ENCODE measurements at places on chromosomes 6 and 20.

GRCh38 chr20:19025430-19026120 is 186.9 kb upstream of the SLC24A3 start:
- no peak for ATAC-seq

GRCh38 chr6:109892451-109893435 is 85.4 kb upstream of the GPR6 start:
- ATAC-seq = no peak

GRCh38 chr6:44349904-44350649 is 7.6 kb downstream of the SPATS1 start:
- no peak for ATAC-seq

GRCh38 chr6:15246217-15246665 is 372 bp downstream of the JARID2 start:
- no peak for ATAC-seq

GRCh38 chr6:31702405-31702818 is 712 bp downstream of the ABHD16A start:
- peak; percentile 4 for ATAC-seq

DNA sequence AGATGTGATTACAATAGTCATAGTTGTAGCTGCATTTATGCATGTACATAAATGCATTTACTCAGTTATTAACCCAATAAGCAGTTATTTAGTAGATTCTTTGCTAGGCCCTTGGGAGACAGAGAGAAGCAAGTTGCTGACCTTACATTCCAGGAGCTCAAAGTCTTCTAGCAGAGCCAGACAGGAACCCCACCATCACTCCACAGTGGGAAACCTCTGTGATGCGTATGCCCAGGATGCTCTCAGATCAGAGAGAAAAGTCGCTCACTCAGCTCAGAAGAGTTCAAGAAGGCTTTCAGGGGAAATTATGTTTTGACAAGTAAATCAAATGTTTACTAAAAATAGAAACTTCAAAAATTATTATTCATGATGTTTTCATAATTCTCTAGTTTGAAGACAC is 146.3 kb upstream of the EXOC2 start:
- ATAC-seq = no peak

DNA sequence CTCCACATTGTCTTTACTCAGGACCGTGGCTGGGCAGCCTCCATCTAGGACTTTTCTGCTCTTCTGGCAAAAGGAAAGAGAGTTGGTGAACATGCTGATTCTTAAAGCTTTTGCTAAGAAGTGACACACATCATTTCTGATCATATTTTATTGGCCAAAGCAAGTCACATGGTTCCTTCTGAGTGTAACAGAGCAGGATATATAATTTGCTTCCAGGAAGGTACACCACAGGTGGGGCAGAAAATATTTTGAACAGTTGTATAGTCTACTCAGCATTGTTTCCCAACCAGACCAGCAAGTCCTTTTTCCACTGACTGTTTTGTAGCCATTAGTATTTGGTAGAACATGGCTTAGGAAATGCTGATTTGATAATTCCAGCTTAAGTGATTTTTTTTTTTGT is 73.5 kb downstream of the AKAP7 start:
- ATAC-seq = no peak

- no peak for ATAC-seq
Observed at GRCh38 chr6:100461917-100462705, 2.6 kb downstream of the SIM1 start.

DNA sequence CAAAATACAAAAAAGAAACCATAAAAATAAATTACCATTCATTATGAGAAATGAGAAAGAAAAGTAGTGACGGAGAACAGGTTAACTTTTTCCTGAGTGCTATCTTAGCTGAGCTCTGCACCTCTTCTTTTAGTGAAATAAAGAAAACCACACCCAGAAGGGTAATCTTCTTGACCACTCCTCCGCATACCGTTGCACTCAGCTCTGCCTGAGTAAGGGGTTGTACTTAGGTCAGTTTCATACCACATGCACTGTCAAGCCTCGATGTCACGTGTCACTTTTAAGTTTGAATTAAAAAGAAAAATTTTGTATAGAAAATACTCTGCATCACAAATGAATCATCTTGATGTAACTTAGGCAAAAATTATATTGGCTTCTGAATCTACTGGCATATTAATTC is 2.8 kb downstream of the EZR start:
- no peak for ATAC-seq

- ATAC-seq = no peak
Observed at GRCh38 chr6:151850479-151851003, 43.1 kb downstream of the ESR1 start.

DNA sequence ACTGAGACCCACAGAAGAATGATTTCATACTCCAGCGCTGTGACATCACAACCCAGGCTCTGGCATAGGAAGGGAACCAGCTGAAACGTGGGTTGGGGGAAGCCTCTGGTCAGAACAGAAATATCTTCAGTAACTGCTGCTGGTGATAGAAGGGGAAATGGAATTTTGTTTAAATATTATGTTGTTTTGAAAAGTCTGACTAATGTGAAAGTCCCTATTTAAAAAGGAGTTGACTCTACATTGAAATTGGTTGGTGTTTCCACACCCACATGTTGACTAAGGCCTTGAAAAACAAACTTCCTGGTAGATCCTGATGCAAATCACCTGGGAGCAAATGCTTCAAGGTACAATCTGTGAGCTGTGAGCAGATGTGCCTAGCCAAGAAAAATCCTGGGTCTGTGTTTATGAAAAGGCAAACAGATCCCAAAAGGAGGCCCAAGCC is 24.5 kb upstream of the TCP11 start:
- ATAC-seq = no peak

All from stimulated activated memory B cell treated with anti-CD40 and anti-IgM and Interleukin-4, amounts not matched to agents 10 μg/mL and 1 μg/mL and 100 μg/mL, for 72 hours (primary cell).